ENCODE measurements at places on chromosomes 4 and X. TPM values are rescaled to one million over a fixed set of nuclear protein-coding genes. Genes with fewer than 3 reads are reported as not detected.

STPG2 gene
- 0.22 TPM for total RNA-seq

DNA sequence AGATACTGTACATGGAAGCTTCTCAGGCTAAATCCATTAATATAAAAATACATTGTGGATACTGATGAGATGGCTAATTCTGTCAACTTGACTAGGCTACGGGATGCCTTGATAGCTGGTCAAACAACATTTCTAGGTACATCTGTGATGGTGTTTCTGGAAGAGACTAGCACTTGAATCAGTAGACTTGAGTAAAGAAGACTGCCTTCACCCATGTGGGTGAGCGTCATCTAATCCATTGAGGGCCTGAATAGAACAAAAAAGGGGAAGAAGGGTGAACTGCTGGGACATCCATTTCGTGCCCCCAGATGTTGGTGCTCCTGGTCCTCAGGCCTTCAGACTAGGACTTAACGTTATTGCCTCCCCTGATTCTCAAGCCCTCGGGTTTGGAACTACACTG is 3.7 kb upstream of the SRP72 start:
- no peak for DNase-seq

GRCh38 chr4:112888622-112889021 is 160.8 kb upstream of the ANK2 start:
- DNase-seq: no peak

PDGFRA gene
- total RNA-seq: 29.8 TPM

GRCh38 chrX:103467156-103467555 is 52.1 kb downstream of the RAB40A start:
- DNase-seq: no peak

- no peak for DNase-seq
These were observed 1037.1 kb downstream of the STPG2 start for GRCh38 chr4:97106161-97106560.

GRCh38 chr4:187606581-187606980 is 389.0 kb upstream of the ZFP42 start:
- no peak for DNase-seq
